ENCODE measurements at places on chromosomes 3 and 15. TPM values are rescaled to one million over a fixed set of nuclear protein-coding genes. Genes with fewer than 3 reads are reported as not detected.
A peak's percentile ranks its signal among the peaks of the same experiment; 100 is the strongest.

- DNase-seq: no peak
These were observed 32.8 kb upstream of the SSR3 start for GRCh38 chr3:156587760-156588069.

RBPMS2 gene
- 95.2 TPM for total RNA-seq

DNA sequence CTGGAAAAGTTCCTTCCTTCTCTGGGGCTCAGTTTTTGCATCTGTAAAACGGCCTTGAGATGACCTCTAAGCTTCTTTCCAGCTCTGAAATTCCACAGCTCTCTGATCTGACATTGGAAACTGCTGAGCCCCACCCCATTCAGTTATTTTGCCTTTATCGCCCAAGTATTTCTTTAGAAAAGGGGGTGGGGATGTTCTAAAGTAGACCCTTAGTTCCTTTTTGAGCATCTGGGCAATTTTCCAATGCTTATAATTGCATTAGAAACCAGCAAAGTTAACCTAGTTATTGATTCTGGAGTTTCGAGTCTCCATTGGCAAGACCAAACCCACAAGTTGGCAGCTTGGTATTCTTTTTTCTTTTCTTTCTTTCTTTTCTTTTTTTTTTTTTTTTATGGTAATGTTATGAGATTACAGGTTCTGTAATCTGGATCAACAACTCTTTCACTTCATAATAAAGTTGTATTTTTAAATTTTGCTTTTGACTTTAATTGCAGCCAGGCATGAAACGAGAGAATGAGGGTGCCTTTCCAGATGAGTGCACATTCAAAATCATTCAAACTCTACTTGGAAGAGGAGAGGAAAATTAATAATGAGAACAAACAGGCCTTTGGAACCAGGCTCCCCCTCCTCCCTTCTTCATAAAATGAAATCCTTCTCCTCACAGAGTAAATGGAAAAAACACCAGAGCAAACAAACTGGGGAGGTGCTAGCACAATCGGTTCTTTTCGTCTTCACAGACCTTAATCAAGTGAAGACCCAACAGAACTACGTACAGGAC, 76.8 kb upstream of the LRIG1 start:
- DNase-seq: no peak

GCNT3 gene
- 1.3 TPM for total RNA-seq

- DNase-seq: no peak
These were observed 75.8 kb downstream of the ZPLD1 start for GRCh38 chr3:102510663-102511062.

TGM4 gene
- total RNA-seq: not detected

ZBTB47 gene
- 3.5 TPM for total RNA-seq

GAP43 gene
- 10.1 TPM for total RNA-seq

DNA sequence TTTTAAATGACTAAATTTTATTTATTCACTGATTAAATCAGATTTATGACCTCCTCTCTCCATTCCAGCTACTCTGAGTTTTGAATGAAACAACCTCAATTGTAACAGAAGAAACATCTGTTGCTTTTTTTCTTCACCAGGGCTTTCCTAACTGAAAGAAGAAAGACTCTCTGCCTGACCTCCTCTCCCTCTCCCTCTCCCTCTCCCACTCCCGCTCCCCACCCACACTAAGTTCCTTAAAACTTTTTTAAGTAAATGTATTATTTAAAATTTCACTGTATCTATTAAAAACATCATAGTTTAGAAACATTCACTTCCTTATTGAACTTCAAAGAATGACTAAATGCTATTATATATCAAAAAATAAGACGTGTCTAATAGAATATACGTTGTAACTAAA, 122.0 kb downstream of the TFDP2 start:
- DNase-seq: no peak

- no peak for DNase-seq
These were observed 9.5 kb downstream of the CA12 start for GRCh38 chr15:63372018-63372705.

GRCh38 chr3:46998121-46998851, 18.8 kb downstream of the NBEAL2 start:
- DNase-seq: peak; percentile 97
